ENCODE measurements at places on chromosomes 16 and 17. TPM values are rescaled to one million over a fixed set of nuclear protein-coding genes. Genes with fewer than 3 reads are reported as not detected.
A peak's percentile ranks its signal among the peaks of the same experiment; 100 is the strongest.

- DNase-seq, result no peak
These were observed 35.6 kb upstream of the NGFR start for GRCh38 chr17:49459401-49459984.

BAIAP3 gene
- total RNA-seq, result 8.0 TPM

- DNase-seq, result no peak
These were observed 20.9 kb downstream of the MXRA7 start for GRCh38 chr17:76689859-76690258.

RDM1 gene
- total RNA-seq, result not detected

SYCE1L gene
- 9.7 TPM for total RNA-seq

DNA sequence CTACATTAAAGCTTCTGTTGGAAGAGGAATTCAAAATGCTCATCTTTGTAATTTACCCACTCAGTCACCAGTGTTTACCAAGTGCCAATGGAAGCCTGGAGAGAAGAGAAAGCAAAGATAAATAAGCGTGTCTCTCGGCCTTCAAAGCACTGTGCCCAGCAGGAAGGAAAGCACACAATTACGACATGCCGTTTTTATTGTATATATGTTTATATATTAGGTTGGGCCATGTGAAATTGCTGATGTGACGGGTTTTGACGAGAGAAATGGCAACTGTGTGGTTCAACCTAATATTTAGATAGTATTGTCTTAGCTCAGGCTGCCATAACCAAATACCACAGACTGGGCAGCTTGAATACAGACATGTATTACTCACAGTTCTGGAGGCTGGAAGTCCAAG lies 79.3 kb upstream of the HSBP1 start:
- no peak for DNase-seq

DNA sequence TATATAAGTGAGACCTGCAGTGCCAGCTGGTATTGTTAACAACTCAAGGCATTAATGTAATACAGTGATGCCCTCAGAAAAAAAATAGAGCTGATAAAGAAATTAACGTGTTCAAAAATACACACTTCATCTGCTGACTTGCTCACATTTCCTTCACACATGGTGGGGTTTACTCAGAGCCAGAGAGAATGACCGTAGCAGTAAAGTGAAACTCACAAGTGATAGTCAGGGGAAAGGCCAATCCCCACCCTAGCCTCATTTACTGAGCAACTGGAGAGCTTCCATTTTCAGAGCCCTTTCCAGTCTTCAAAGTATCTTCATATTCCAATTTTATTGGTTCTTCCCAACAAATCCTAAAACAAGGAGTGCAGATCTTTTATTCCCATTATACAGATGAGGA lies 74.0 kb upstream of the HLF start:
- DNase-seq, result no peak

NLRC3 gene
- 5.3 TPM for total RNA-seq

SPEM3 gene
- total RNA-seq, result not detected

CES2 gene
- 72.1 TPM for total RNA-seq

GRCh38 chr16:88734361-88734728 lies 28.0 kb downstream of the CTU2 start:
- DNase-seq, result no peak

- DNase-seq, result no peak
These were observed 37.0 kb downstream of the STXBP4 start for GRCh38 chr17:55005520-55005919.

GRCh38 chr16:15843635-15844279 lies 13.1 kb downstream of the MYH11 start:
- no peak for DNase-seq

GRCh38 chr16:60731329-60732050 lies 1304.7 kb downstream of the CDH8 start:
- DNase-seq, result no peak

- peak; percentile 5 for DNase-seq
These were observed 297.5 kb downstream of the XYLT1 start for GRCh38 chr16:17173281-17173680.

DNA sequence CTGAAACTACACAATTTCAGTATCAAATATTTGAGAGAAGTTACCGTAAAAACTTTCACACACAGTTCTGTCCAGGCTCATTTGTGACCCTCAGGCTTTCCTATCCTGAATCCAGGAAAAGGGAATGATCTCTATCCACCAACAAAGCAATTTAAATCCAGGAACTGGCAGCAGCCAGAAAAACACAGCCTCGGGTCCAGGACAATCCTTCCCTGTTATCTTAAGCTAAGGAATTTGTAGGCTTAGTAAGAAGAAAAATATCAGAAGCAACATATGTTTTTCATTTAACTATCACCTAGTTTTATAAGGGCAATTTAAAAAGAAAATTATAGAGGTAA lies 47.1 kb downstream of the TEX2 start:
- no peak for DNase-seq

CD300H gene
- 2.0 TPM for total RNA-seq

DNA sequence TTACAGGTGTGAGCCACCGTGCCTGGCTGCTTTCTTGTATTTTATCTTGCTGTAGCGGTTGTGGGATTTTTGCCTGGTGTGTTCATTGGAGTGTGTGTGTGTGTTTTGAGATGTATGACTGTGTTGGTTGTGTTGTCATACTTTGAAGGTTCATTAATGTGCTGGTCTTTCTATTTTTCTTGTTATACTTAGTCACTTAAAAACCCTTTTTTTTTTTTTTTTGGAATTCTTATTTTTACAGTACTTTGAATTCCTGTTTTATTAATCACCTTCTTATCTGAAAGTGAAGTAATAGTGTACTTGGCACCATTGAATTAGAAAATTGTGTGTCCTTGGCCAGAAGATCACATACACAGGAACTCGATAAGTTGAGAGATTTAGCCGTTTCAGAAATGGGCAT lies 30.2 kb downstream of the TENT4B start:
- no peak for DNase-seq

GRCh38 chr17:77807746-77808441 lies 150.6 kb upstream of the TNRC6C start:
- DNase-seq, result no peak

DNA sequence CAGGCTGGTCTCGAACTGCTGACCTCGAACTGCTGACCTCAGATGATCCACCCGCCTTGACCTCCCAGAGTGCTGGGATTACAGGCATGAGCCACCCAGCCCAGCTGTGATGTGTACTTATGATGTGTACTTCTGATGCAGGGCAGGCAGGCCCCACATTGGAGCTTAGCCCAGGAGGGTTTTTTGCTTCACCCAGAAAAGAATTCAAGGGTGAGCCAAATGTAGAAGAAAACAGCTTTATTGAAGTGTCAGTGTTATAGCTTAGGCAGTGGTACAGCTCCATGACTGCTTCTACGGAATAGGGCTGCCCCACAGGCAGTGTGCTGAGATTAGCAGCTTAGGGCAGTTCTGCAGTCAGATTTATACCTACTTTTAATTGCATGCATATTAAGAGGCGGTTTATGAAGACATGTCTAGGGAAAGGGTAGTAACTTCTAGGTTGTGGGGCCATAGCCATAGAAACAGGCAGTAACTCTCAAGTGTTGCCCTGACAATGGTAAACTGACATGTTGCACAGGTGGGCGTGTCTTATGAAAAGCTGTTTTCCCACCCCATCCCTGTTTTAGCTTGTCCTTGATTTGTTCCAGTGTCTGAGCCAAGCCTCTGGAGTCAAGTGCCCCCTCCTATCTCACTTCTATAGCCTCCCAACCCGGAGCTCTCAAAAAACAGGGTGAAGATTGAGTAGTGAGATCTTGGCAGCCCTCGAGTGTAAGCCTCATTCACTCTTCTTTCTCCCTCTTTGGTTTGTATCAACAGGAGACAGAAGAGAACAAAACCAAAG lies 24.1 kb upstream of the POLR3E start:
- no peak for DNase-seq

DNA sequence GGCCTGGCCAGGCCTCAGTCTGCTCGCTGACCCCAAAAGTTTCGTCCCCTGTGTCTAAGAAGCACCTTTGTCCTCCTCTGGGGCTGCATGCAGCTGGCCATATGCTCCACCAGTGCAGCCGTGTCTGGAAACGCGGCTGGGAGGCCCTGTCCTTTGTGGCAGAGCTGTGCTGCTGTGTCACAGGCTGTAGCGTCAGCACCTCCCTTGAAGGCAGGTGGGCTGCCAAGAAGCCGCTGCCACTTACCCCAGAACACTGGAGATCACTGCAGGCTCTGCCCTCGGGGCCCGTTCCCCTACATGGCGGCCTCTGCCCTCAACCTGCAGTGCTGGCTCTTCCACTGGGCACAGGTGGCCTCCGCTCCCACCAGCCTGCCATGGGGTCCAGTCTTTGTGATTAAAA lies 15.7 kb upstream of the MC1R start:
- DNase-seq, result no peak

DNA sequence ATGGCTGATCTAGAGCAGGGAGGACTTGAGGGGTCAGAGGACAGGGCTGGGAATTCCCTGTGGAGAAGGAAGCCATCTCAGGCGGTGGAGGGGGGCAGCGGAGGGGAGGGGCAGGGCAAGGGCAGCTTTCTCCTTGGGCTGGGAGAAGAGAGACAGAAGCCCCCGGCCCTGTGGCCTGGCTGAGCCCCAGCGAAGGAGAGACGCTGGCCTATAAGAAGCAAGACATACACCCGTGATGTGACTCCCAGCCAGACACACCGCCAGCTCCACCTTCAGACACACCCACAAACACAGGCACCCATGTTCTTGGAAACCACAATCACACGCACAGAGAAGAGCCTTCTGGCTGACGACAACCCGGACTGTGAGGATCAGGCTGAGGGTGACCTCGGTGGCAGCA lies 10.0 kb downstream of the TRPV3 start:
- peak; percentile 60 for DNase-seq

MPO gene
- total RNA-seq, result 0.47 TPM

DNA sequence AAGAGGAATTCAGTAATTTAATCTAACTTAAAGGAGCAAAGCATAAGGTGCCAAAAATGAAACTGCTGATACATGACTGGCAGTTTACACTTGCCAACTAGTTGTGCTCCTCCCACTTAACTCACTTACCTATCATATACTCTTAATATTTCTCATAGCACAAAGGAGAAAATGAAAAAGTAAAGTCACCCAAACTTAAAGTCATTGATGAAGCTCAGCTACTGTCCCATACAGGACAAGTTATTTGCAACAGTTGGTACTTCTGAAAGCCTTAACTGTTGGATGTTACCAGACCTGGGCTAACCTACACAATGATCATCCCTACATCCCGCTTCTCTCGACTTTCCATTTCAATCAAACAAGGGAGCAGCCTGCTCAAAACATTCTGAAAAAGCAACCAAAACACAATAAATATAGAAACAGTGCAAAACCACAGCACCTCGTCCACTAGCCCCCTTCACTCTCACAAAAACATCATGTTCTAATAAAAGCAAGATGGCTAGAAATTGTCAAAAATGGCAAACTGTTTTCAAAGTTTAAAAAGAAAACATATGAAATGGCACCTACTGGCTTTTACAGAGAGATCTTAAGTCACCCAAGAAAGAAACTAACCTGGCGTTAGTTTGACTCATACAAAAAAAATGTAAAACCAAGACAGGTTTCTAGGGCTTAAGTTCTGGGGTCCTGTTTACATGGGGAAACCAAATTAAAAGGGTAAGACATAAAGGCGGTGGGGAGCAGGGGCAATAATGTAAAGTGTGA lies 868 bp downstream of the MED13 start:
- DNase-seq, result peak; percentile 23

GRCh38 chr17:33127706-33128105 lies 136.1 kb downstream of the SPACA3 start:
- no peak for DNase-seq

NKD1 gene
- 9.9 TPM for total RNA-seq

- no peak for DNase-seq
These were observed 77.6 kb upstream of the FOXF1 start for GRCh38 chr16:86432691-86433090.

- DNase-seq, result peak; percentile 43
These were observed 7.3 kb downstream of the PNMT start for GRCh38 chr17:39675390-39676082.

- DNase-seq, result no peak
These were observed 362 bp downstream of the KLHDC4 start for GRCh38 chr16:87765473-87765775.

DNA sequence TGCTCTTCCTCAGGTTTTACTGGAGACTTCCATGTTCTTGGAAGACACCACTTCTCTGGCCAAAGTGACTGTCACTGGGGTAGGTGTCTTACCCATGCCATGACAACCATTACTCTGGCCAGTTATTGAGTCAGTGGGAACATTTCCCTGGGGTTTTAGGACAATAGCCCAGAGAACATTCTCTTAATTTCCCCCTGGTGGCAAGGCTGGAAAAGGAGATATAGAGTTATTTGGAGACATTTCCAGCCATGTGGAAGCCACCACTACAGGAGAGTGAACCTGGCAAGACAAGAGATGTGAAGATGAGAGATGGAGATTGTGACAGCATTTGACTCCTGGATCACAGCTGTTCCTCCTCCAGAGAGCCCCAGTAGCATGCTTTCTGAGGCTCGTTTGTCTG lies 106.2 kb downstream of the CDK5R1 start:
- DNase-seq, result no peak

SMIM5 gene
- total RNA-seq, result 8.0 TPM

ITGA2B gene
- 1.7 TPM for total RNA-seq

TMEM235 gene
- not detected for total RNA-seq

OTOA gene
- 0.13 TPM for total RNA-seq

GRCh38 chr17:13542636-13543035 lies 59.1 kb downstream of the HS3ST3A1 start:
- no peak for DNase-seq

DNA sequence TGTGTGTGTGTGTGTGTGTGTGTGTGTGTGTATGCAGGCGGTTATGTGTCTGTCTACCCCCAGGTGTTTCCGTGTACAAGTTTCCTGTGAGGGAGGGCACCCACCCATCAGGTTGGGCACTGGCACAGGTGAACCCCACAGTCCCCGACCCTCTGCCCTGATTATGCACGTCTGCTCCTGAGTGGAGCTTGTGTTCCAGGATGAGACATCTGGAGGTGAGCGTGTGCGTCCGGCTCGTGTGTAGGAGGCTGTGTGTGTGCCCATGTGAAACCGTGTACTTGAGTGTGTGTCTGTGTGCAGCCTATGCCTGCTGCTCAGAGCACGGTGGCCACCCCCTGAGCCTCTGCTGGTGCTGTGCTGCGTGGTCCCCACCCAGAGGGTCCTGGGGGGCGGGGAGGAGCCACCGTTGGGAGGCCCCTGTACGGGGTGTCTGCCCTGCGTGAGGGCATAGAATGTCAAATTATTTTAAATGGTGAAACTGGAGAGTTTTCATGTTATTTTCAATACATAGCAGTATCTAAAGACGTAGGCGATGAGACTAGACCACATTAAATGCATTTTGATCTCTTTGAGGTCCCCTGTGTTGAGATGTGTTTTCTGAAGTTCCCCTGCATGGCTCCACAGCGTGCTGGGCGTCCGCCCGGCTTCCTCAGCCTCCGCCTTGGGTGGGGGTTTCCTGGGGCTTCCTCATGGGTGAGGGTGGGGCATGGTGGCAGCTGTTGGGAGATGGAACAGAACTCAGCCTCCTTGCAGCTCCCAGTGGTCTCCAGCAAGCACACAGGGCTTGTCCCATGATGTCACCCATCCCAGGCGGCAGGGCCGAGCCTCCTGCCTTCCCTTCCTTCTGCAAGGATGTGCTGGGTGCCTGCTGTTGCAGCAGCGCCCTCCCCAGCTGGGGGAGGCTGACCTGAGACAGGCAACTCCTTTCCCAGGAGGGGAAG lies 43.4 kb downstream of the KCNJ12 start:
- no peak for DNase-seq
